ENCODE measurements at places on chromosomes 12 and 14. TPM values are rescaled to one million over a fixed set of nuclear protein-coding genes. Genes with fewer than 3 reads are reported as not detected.

GRCh38 chr12:50825372-50825838 lies 17.3 kb upstream of the TMPRSS12 start:
- no peak for DNase-seq

DNA sequence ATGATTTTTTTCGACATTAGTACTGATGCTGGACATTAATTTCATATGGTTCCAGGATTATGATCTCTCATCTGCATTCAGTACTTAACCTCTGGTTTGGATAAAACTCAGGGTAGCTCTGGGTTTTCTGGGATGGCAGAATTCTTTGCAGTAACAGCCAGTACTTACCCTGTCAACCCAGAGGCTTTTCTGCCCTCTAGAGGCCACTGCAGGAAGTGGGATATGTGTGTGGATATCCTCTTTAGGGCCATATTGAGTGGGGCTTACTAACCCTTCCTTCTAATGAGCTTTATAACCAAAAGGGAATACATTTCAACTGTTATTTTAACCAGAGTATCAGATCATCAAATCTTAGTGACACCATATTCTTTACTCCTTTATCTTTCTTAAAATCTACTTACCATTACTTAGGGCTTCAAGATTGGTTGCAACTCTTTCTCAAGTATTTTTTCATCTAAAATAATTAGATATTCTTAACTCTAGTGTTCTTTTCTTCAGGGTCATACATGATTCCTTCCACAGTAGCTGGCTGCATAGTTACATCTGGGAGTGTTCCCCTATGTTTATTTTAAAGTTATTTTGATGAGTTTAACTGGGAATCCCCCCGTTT lies 488.0 kb upstream of the STXBP6 start:
- DNase-seq, result no peak

GRCh38 chr12:21911832-21912231 lies 29.4 kb downstream of the ABCC9 start:
- no peak for DNase-seq

Gene GALNT6
- 6.0 TPM for total RNA-seq

Gene RNASE1
- 80.8 TPM for total RNA-seq

Gene SPTB
- total RNA-seq, result 0.34 TPM

Measured in lower leg skin (tissue), 4 donors.